NCI-H146 (cell line): ENCODE measurements at places on chromosomes 3 and 15.

DNA sequence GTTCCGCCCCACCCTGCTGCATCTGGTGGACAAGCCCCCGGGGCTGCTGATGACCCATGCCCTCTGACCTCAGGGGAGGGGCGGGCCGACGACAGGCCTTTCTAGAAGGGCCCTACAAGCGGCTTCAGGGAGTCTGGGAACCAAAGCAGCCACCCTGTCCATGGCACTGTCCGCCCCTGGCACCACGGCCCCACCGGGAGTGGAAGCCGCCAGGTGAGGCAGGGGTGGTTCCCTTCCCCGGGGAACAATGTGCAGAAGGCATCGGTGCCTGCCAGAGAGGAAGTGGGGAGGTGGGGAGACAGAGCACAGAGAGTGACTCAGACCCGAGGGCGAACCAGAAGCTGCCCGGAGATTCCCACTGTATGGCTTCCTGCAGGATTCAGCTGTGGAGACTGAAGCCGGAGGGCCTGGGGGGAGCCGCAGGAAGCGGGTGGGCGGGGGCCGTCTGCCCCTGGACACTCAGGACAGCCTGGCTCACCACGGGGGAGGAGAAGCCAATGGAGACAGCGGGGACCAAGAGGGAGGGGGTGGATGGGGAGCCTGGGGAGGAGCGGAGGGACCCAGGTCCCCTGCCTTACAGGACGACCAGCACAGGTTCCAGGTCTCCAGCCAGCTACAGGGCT is 134.0 kb downstream of the TPRA1 start:
- DNase-seq: peak; percentile 51

- no peak for DNase-seq
Measured at GRCh38 chr15:30072630-30073029, 10.1 kb upstream of the GOLGA8J start.

- no peak for DNase-seq
Measured at GRCh38 chr3:194685065-194685717, 492 bp upstream of the FAM43A start.

- no peak for DNase-seq
Measured at GRCh38 chr3:149860881-149861280, 47.9 kb downstream of the RNF13 start.

DNA sequence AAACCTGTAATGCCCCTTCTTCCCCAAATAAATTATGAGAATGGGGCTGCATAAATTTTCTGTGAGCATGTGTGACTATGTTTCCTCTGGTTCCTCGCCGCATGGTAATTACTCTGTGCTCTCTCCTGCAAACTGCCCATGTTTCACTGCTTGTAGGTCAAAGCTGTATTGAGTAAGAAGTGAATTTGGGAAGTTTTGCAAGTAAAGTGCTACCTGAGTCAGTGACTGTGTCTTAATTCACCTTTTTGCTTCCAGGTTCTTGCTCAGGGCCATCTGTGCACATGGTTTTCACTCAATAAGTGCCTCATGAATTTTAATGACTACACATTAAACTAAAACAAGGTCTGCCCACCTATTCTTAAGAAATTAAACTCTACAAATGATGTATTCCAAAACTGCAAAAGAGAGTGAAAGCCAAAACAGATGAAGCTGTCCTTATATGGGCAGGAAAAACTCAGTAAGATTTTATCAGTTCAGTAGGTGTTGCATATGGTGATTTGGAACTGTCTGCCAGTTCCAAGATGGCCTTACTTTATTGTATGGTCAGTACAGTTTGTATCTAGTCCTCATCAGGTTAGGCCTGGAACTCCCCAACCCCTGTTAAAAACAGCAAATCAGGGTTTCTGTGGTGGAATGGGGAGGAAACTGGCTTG is 100.0 kb downstream of the LPP start:
- DNase-seq: no peak

DNA sequence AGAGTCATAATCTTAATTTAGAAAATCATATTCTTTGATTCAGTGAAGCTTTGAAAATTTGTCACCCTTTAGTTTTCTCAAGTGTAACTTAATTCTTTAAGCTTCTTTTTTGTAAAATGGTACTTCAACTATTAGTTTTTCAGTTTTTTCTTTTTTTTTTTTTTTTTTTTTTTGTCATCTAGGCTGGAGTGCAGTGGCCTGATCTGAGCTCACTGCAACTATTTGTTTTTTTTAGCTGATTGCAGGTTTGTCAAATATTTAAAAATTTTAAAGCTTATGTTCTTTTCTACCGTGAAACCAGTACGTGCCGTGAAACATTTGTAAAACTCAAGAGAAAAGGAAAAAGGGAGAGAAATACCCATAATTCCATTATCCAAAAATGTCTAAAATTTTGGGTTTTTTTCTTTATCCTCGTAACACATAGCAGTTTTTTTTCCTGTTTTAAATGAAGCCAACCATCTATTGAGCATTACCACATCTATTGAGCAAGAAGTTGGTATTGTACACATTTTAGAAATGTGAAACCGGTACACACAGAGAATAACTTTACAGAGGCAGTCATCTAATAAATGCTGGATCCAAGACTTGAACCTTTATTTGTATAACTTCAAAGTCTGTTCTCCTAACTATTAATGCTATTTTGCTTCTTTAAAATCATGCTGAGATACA is 25.7 kb downstream of the ECT2 start:
- no peak for DNase-seq

DNA sequence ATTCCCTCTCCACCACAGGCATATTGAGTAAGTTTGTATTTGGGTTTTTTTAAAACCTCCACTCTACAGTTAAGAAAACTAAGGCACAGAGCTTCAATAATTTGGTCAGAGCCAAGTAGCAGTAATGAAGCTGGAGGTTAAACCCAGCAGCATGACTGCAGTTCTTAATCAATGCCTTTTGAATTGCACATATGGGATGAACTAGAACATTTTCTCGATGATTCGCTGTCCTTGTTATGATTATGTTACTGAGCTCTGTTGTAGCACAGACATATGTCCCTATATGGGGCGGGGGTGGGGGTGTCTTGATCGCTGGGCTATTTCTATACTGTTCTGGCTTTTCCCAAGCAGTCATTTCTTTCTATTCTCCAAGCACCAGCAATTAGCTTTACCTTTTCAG is 1.6 kb upstream of the CCR5 start:
- DNase-seq: no peak

GRCh38 chr3:197253238-197253947 is 45.0 kb downstream of the DLG1 start:
- no peak for DNase-seq

DNA sequence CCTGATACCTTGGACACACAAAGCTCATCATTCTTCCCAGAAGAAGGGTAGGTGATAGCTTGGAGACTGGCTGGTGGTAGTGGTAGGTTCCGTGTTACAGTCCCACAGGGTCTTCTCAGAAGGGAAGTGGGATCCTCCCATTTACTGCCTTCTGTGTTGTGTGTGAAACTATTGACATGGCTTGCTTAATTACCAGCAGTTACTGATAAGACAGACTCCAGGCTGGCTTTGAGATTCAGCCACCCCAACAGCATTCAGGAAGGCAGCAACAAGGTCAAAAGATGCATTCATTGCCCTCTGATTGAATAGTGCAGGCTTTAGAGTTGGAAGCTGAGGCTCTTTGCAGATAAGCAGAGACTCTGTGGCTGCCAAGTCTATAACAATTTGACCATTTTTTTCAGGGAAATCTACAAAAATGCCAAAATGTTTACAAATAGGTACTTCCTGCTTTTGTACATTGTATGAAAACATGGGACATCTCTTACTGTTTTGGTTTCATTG is 7.7 kb downstream of the ARNT2 start:
- DNase-seq: peak; percentile 47

DNA sequence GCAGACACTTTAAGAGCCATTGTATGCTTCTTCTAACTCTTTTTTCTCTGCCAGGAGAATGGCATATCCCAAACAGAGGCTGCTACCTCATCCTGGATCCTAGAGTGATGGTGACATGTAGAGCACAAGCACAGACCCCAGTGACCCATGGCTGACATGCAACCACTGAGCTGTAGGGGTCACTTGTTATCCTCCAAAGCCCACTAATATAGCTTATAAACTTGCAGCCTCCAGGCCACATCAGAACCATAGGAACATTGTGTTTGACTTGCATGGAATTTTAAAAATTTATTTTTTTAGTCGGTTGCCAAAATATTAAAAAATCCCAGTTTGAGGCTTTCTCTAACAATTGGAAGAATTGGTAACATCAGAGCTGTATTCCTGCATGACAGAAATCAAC is 283.0 kb upstream of the WNT5A start:
- DNase-seq: no peak

DNA sequence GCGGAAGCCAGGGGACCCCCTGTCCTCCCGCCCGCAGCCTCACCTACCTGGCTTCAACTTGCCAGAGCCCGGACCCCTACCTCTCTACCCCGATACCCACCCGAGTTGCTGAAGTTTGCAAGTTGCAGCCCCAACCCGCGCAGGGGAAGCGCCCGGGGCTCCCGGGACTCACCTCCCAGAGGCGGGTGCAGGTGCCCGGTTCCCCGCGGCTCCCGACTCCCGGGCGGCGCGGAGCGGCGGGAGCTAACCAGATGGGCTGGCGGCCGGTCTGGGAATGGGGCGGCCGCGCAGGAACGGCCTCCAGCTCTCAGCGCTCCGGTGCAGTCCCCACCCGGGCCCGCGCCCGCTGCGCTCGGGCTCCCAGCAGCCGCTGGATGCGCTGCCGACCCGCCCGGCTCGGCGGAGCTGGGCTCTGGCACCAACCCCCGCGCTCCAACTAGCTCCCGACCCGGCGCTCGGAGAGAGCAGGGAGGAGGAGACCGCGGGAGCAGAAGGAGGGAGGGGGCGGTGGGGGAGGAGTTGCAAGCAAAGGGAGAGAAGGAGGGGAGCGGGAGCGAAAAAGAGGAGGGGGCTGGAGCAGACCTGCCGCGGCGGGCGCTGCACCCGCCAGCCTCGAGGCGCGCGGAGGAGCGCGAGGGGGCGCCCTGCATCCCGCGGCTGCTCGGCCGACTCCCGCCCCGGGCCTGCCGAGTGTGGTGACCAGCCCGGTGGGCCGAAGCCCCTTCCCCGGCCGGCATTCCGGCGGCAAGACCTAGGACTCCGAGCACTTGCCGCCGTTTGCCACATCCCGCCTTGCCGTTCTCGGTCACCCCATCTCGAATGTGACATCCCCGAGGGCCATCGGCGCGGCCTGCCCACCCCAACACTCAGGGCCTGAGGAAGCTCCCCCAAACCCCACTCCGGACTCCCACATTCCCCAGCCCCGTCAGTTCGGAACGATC is at the start of gene SEMA5B:
SEMA5B (minus strand) TSS at position 472 of the 941 bp plus-strand sequence. CDS start 66,500 bp downstream, outside the sequence.
- peak; percentile 84 for DNase-seq

- DNase-seq: no peak
Measured at GRCh38 chr3:25429361-25430286, 1.6 kb downstream of the RARB start.

DNA sequence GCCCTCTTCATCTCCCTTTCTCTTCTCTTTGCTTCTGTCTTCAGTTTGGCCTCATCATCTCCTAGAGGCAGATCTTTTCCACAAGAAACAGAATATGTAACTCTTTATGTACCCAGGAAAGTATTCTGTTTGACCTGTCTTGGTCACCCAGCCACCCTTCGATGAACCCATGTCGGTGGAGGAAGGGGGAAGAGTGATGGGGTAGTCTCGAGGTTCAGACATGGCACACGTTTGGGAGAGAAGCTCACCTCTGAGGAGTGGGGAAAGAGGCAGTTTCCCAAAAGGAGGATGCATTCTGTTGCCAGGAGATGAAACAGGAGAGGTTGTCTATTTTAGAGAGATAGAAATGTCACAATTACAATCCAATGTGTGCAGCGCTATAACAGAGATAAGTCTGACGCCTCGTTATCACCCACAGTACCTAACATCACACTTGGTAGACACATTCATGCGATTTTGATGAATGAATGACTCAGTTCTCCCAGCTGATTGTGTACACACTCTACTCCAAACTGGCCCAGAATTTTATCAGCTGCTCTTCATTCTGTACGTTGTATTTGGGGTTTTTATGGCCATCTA is 722 bp upstream of the CCDC50 start:
- DNase-seq: peak; percentile 55

GRCh38 chr3:172700256-172700655 is 10.6 kb downstream of the NCEH1 start:
- DNase-seq: no peak

DNA sequence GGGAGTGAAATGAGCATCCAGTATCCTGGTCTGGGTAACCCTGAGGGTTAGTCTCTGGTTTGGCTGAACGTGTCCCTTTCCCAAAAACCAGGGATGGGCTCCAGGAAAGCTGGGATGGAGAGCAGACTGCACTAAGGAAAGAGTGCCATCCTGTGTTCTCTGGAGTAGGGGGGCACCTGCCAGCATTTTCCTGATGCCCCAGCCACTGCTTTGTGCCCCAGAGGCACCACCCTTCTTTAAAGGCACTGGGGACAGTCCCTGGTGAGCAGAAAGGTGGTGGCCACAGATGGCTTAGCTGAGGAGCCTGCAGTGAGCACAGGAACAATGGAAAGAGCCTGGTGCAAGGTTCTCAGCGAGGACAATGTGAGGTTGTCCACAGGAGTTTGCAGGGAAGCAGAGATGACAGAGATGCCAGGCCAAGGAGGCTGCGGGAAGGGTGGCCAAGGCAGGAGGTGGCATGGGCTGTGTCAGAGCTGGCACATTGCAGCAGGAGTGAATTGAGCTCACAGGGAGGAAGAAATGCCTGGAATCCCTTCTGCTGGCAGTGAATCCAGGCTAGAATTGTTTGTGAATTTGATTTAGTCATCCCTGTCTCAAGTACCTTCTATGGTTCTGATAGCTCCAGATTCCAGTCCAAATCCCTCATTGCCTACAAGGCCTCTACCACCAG is 39.9 kb downstream of the AMOTL2 start:
- no peak for DNase-seq

DNA sequence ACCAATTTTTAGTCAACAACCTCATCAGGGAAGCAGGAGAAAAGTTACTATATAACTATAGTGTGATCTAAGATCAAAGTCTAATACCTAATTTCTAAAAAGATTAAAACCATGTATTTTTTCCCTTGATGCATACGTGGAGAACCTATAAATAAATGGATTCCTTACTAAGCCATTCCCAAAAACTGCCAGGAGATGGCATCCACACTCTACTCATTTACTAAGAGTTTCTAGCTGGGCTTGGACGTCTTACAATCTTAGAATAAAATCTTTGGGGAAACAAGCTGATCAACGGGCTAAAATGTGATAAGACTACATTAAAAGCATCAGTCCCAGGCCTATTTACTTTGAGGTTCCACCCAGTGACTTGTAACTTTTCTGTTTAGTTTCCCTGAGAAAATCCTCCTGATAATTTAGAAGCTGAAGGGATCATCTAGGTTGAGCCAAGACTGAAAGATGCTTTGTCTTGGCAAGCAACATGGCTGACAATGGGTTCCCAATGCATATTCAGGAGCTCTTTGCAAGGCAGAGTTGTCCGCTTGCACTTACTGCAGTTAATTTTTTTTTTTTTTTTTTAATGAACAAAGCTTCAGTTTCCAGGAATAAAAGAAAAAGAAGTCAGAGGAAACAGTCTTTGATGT is 85.5 kb upstream of the FGF12 start:
- peak; percentile 39 for DNase-seq

- no peak for DNase-seq
Measured at GRCh38 chr3:138412821-138413551, 21.4 kb upstream of the ESYT3 start.

DNA sequence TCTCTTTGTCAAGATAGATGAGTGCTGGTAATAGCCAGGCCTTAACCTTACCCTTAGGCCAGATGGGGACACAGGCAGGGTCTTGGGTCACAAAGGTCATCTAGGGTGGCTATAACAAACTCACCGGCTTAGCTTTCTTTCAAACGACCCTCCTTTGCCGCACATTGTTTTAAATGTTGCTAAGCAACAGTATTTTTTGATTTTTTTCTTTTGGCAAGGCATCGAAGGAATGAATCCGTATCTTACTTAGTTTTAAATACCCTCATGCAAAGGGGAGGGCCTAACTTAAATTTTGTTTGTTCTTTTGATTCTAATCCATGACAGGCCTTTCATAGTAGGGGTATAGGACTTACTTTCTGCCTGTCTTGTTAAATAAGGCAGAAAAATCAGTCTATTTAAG is 35.2 kb downstream of the ITPR1 start:
- no peak for DNase-seq
